Stimulated activated CD8-positive, alpha-beta memory T cell treated with anti-CD3 and anti-CD28 coated beads, Interleukin-4, amount 100 ng/mL, for 4 hours (primary cell): ENCODE measurements at places on chromosomes 3 and 15.

DNA sequence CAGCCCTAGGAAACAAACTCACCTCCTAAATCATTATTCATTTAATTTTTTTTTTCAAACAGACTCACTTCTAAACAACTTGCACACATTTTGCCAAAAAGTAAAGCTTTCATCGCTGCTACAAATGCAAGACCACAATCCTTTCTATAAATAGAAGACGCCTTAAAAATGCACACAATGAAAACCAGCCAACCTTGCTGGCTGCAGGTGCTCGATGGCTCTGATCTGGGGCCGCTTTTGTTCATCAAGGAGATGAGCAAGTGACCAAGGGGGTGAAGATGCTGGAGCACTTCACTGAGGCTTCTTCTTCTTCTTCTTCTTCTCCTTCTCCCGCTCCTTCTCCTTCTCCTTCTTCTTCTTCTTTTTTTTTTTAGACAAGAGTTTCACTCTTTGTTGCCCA lies 12.7 kb upstream of the SLC6A6 start:
- no peak for DNase-seq

GRCh38 chr3:197597335-197597734 lies 41.6 kb upstream of the BDH1 start:
- DNase-seq = no peak

DNA sequence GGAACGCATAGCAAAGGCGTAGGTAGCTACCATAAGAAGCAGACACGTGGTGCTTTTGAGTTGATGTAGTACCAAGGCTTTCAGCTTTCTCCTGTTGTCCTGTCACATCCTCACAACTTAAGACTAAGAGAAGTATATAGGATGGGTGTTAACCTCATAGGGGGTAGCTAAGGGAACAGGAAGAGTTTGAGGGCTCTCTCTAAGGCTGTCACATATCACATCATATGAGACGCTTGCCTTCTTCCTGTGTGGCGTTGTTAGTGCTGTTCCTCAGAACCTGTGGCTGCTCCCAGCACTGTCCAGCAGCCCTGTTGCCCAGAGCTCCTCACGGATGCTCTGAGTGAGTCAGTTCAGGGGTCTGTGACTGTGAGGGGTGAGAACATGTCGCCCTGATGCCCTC lies 14.7 kb downstream of the DHX30 start:
- DNase-seq = no peak

DNA sequence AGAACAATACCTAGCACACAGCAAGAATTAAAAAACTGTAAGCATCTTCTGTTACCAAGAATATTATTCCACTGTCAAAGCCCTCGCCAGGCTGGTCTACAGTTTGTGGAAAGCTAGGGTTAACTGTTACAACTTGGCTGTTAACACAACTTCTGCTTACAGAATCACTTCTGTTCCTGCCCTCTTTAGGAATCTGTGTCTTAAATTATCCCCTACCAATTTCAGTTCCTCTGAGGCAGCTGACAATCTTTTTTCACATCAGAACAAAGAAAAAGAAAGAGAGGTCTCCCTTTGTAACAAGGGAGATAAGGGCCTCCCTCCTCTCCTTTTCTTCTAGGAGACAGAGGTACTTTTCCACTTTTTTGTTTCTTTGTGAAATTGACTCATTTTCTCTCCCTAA lies 188.9 kb downstream of the FMN1 start:
- DNase-seq = no peak

DNA sequence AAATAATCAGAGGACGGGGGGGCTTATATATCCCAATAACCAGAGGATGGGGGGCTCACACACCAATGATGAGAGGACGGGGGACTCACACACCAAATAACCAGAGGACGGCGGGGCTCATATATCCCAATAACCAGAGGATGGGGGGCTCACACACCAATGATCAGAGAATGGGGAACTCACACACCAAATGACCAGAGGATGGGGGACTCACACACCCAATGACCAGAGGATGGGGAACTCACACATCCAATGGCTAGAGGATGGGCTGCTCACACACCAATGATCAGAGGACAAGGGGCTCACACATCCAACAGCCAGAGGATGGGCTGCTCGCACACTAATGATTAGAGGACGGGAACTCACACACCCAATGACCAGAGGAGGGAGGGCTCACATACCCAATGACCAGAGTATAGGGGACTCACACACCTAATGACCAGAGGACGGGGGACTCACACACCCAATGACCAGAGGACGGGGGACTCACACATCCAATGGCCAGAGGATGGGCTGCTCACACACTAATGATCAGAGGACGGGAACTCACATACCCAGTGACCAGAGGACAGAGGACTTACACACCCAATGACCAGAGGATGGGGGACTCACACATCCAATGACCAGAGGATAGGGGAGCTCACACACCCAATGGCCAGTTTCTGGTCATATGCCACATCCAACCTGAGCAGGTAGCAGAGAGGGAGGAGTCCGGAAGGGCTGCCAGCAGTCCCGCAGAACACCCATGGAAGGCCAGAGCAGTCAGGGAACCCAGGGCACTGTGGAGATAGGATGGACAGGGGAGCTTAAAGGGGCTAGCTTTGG lies 10.6 kb downstream of the RAB6B start:
- DNase-seq = no peak
